ENCODE measurements at places on chromosomes 16 and 17.

- DNase-seq, result no peak
Measured at GRCh38 chr17:33112763-33113162, 121.1 kb downstream of the SPACA3 start.

DNA sequence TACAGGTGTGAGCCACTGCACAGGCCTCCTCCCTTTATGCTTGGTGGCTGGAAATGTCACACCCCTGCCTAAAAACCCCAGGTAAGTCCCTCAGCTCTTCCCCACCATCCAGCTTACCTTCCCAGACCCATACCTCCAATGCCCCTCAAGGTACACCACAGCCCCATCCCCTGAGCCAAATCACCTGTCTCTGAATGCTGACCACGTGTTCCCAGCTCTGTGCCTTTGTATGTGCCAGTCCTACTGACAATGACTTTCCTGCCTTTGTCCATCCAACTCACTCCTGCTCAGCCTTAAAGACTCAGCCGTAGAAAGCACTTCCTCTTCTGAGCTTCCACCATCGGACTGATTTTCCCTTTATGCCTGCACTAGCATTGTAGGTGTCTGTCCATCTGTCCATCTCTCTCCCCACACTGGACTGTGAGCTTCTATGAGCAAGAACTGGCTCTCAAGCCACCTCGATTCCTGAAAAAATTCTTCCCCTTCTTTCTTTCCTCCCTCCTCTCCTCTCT is 30.7 kb upstream of the GOSR2 start:
- no peak for DNase-seq

GRCh38 chr16:10447289-10447688 is 61.4 kb downstream of the ATF7IP2 start:
- DNase-seq, result no peak

GRCh38 chr17:78709119-78709681 is 72.9 kb downstream of the CYTH1 start:
- DNase-seq, result no peak

DNA sequence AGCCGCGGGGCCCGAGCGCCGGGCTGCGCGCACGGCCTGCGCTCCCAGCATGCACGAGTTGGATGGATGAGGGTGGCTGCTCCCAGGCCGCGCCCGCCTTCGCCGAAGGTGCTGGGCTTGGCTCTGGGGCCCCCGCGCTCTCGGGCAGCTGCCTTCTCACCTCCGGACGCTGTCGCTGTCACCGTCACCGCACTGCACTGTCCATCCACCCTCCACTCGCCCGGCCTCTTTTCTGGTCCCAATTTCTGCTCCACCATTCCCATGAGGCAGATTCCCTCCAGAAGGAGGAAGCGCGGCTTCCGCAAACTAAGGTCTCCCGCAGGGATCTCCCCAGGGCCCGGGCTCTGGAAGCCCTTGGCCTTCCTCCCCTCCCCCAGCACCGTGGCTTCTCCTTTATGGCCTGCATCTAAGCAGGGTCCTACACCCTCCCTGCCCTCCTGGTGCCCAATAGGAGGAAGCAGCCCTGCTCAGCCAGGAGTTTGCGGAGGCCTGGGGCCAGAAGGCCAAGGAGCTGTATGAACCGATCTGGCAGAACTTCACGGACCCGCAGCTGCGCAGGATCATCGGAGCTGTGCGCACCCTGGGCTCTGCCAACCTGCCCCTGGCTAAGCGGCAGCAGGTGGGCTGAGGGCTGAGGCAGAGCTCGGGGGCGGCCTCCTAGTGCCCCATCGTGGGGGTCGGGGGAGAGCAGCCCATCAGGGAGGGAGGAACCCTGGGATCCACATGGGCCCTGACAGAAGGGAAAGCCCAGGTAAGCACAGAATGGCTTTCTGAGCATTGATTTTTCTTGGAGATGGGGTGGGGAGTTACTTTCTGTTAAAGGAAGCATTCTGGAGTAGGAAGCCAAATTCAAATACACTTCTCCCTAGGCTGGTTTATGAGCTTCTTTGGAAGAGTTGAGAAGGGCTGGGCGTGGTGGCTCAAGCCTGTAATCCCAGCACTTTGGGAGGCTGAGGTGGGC is 899 bp downstream of the ACE start:
- DNase-seq, result no peak

DNA sequence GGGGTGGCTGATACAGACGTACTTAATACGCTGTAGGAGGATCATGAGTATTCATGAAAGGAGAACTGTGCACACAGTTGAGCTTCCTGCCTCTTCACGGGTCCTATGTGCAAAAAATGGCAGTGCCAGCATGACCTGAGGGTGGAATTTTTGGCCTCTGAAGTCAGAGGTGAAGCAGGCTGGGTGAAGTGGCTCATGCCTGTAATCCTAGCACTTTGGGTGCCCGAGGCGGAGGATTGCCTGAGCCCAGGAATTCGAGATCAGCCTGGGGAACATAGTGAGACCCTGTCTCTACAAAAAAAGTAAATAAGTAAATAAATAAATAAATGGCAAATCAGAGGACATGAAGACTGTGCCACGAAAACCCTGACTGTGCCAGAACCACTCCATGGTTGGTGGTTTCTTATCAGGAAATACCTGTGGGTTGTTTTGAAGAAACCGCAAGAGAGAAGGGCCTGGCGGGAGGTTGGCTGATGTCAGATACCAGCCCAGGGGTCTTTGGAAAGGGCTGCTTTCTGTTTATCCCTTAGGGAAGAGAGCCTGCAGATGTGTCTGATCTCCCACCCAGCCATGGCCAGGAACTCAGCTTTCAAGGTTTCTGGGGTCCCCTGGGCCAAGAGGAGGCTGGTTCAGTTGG is 3.4 kb downstream of the ASPSCR1 start:
- DNase-seq, result no peak

DNA sequence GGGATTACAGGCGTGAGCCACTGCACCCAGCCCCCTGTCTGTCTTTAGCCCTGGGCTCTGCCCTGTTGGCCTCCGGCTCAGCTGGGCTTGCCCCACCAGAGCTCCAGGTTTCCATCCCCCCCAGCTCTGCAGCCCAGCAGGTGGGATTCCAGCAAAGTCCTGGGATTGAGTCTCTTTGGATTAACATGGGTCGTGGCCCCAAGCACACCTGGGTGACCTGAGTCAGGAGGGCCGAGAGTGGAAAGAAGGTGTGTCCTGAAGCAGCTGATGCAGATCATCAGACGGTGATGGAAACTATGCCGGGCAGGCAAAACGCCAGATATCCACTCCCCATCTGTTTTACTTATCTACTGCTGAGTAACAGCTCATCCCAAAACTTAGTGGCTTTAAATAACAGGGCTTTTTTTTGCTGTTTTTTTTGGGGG is 72.5 kb downstream of the KNOP1 start:
- no peak for DNase-seq

DNA sequence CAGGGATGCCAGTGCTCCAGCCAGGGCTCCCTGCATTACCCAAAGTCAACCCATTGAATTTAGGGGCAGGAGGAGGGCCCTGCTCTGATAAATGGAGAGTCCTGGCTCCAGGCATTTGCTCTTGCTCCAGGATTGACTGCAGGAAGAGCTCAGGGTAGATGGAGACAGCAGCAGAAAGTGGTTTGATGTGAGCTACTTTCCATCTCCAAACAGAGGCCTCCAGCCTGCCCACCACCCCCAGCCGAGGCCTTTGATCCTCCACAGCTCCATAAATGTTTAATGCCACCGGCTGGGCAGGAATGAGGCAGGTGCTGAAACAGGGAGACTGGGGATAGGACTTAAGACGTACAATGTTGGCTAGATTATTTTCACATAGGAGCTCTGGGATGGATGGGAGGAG is 4.3 kb upstream of the SEZ6 start:
- no peak for DNase-seq

DNA sequence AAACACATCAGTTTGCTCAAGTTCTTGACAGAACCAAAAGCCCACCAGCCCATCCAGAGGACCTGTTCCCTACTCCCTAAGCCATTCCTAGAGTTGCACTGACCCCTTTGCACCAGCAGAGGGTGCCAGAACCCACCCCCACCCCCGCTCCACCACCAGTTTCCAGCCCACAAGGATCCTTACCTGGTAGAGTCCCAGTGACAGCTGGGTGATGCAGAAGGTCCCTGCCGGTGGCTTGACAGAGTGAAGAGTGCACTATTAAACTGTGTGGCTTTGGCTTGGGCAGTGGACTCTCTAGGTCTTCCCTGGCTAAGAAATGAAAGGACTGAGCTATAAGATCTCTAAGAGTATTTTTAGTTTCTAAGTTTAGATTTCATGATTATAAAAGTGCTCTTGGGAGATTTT is 73.3 kb upstream of the MTMR4 start:
- DNase-seq, result peak; percentile 22

GRCh38 chr17:2157675-2158395 is 102.9 kb downstream of the HIC1 start:
- DNase-seq, result peak; percentile 65
